KBM-7 (cell line): ENCODE measurements at places on chromosomes 16 and 17.

- DNase-seq = peak; percentile 37
Observed at GRCh38 chr17:55421179-55421934, at the start of gene MMD. Gene MMD (minus strand): TSS chr17:55421835. CDS start chr17:55421695, 140 bp downstream.

GRCh38 chr16:47046726-47047523 is 73.5 kb upstream of the DNAJA2 start:
- no peak for DNase-seq

DNA sequence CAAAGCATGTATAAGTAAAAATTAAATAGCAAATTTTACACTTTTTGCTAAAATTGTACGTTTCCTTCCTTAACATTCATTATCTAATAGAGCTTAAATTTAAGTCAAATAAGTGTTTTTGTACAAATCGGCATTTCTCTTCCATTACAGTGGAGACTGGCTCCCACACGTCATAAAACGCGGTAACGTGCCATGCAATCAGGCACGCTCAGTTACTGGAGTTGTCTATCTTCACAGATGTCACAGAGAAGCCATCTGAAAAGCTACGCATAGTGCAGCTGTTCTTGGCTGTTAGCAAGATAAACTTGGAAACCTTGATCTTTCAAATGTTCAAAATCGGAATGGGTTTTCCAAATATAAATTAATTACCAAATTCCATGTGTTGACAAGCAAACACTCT is 165.3 kb downstream of the STX8 start:
- DNase-seq = no peak

GRCh38 chr17:57004944-57005579 is 27.1 kb downstream of the SCPEP1 start:
- DNase-seq = peak; percentile 93

- DNase-seq = peak; percentile 94
Observed at GRCh38 chr16:8868416-8869211, at the start of gene CARHSP1. Gene CARHSP1 (minus strand): TSS chr16:8869006. CDS start chr16:8859328, 9,678 bp downstream.

DNA sequence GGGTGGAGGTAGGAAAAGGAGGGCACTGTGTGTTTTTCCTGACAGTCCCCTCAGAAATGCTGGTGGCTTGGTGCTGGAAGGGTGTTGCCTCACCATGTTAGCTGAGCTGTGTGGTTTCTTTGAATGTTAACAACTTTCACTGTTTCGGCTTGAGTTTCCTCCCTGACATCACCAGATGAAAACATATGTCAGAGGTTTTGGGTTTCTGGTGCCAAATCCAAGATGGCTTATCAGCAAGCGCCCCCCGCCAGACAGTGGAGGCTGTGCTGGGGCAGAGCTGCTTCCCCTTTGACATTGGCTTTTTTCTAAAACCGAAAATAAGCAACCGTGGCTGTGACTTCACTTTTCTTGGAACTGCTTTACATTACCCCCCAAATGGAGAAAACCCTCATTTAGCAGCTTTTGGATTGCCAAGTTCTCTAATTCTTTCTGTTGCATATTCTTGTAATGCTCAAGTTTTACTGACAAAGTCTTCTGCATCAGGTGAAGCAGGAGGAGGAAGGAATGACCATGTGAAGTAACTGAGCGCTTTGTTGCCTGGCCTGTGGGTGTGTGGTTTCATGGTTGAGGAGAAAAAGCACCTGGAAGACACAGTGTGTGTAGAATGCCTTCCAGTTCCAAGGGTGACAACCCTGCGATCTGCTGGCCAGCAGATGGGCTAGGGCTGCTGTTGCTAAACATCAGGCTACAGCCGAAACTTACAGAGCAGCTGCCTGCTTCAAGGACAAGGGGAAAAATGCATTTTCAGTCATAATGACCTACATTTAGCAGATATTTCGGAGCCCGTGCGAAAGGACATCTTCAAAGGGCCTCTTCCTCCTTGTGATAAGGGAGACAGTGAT is 9.7 kb downstream of the RMI2 start:
- peak; percentile 92 for DNase-seq

GRCh38 chr16:85768199-85768598 is 17.3 kb upstream of the C16orf74 start:
- no peak for DNase-seq

DNA sequence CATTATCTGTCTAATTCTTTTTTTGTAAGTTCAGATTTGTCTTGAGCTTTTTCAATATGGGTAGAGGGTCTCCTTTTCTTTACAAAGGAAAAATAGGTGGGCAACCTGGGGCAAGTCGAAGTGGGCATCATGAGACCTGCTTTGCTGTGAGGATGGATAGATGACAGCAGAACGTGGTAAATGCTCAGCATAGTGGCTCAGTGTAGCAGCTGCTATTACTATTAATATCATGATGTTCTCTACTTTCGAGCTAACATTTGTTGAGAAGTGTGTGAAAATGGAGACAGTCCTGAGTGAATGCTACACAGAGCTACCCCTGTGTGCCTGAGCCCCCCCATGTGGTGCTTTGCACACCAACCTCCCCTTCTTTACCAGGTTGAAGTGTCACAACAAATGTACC is 39.0 kb upstream of the LGALS9 start:
- DNase-seq = no peak

GRCh38 chr17:77593081-77593480 is 365.4 kb upstream of the TNRC6C start:
- no peak for DNase-seq

- DNase-seq = no peak
Observed at GRCh38 chr17:33112763-33113162, 121.1 kb downstream of the SPACA3 start.

- no peak for DNase-seq
Observed at GRCh38 chr17:73391331-73392265, 79.8 kb upstream of the CDC42EP4 start.

DNA sequence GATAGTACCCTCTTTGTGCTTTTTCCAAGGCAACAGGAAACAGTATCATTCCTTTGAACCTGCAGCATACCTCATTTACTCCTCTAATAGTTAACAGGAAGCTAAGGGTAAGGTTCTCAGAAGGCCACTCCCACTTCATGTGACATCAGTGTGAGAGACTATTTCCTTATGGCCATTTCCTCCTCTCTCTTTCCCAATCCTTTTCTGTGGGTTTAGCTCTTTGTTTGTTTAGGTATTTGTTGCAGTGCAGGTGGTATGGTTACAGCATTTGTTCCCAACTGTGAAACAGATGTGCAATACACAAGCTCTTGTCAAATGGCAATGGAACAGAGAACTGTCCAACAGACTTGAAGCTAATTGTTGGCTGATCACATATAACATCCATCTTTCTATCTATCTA is 14.7 kb downstream of the TMC5 start:
- peak; percentile 42 for DNase-seq

- no peak for DNase-seq
Observed at GRCh38 chr17:29645515-29646051, 22.9 kb upstream of the CORO6 start.

- DNase-seq = no peak
Observed at GRCh38 chr16:11094857-11095565, 150.6 kb downstream of the CLEC16A start.

GRCh38 chr16:7303660-7304200 is 28.9 kb upstream of the RBFOX1 start:
- no peak for DNase-seq

DNA sequence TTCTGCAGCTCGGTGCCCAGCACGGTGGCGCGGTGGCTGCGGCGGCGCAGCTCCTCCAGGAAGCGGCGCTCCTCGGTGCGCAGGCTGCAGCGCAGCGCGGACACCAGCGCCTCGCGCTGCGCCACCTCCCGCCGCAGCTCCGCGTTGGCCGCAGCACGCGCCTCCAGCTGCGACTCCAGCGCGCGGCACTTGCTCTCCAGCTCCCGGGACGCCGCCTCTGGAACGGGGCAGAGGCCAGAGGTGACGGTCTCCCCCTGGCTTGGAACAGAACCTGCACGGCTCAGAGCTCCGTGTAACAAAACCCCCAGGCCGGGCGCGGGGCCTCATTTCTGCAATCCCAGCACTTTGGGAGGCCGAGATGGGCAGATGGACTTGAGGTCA is 13.2 kb upstream of the CLUH start:
- DNase-seq = peak; percentile 51

GRCh38 chr16:27322858-27323780 is 9.3 kb downstream of the IL4R start:
- no peak for DNase-seq

GRCh38 chr17:43907998-43908721 is 824 bp upstream of the MPP2 start:
- DNase-seq = peak; percentile 79

GRCh38 chr16:18018376-18018775 is 318.2 kb downstream of the NPIPA8 start:
- no peak for DNase-seq

DNA sequence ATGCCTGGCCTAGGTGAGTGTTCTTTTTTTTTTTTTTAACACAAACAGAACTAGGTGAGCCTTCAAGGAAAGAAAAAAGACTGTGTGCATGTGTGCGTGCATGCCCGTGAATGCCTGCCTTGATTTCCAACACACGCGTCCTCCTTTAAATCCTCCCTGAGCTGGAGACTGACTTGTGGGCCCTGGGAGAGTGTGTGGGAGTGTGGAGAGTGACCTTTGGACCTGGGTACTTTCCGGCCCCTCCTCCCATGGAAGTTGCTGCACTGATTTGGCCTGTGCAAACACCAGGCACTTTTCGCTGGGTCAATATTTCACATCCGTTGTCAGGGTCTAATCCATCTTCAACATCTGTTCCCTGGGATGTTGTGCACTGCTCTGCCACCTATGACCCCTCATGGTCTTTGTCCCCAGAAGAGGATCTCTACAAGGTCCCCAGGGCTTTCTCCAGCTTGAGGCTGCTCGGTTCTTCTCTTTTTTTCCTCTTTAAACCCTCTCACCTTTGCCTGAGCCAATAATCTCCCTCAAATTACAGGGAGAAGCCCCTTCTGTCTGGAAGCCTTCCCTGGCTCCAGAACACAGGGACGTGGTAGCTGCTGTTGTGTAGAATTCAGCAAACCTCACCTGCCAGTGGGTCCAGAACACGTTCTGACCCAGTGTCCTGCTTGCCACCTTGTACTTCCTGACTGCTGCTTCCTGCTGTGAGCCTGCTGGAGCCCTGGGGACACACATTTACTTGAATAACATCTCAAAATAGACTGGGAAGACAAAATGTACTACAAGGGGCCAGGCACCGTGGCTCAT is 20.8 kb upstream of the ATP5MC1 start:
- no peak for DNase-seq

DNA sequence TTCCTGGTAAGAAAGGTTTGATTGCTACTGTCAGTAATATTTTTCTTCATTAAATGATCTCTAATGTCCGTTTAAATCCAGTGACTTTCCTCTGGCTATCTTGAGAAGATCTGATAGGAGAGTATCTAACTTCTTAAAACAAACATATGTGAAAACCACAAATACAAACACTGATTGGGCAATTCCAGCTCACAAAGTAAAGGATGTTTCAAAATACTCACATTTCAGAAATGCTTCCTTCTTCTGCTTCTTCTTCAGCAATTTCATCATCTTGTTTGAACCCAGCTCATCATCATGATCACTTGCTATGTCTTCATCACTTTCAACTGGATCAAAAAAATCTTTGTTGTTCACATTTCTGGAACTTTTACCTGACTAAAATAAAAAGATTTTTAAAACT is 64.3 kb upstream of the RBL2 start:
- peak; percentile 13 for DNase-seq

DNA sequence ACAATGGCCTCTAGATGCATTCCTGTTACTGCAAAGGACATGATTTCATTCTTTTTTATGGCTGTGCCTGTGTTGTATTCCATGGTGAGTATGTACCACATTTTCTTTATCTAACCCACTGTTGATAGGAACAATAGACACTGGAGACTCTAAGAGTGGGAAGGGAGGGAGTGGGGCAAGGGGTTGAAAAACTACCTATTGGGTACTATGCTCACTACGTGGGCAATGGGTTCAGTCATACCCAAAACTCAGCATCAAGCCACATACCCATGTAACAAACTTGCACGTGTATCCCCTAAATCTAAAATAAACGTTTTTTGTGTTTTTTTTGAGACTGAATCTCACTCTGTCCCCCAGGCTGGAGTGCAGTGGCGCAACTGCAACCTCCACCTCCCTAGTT is 47.1 kb upstream of the SCNN1B start:
- DNase-seq = no peak

GRCh38 chr17:40522250-40522960 is 21.0 kb upstream of the TNS4 start:
- DNase-seq = no peak

GRCh38 chr17:17235212-17236174 is 1.5 kb downstream of the FLCN start:
- DNase-seq = peak; percentile 20

GRCh38 chr16:83438326-83438725 is 369.5 kb upstream of the HSBP1 start:
- no peak for DNase-seq

DNA sequence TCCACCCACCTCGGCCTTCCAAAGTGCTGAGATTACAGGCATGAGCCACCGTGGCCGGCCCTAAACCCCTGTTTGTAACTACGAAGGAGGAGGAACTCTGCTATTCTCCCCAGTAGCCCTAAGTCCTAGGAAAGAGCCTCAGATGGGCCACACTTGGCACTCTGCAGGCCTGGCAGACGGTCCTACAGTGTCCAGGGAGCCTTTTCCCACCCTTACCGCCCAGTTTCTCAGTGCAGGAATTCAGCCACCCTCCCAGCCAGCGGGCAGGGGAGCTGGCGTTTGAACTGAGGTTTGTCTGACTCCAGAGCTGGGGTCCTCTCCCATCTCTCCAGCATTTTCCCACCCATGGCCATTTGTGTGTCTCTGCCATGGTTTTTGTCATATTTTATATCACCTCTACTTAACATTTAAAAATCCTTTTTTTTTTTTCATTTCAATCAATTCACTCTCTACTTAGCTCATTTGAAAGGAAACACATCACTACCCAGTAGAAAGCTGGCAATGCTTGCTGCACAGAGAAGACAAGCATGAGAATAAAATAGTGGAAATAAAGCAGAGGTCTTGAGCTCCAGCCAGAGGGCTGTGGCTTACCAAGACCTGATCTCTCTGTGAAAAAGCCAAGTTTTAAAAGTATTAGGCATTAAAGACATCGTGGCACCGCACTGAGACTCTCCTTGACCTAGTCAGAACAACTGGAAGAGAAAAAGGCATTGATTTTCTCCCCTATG is 34.9 kb downstream of the BCO1 start:
- DNase-seq = no peak

GRCh38 chr17:7281953-7282751 is 634 bp downstream of the SLC2A4 start:
- DNase-seq = no peak

DNA sequence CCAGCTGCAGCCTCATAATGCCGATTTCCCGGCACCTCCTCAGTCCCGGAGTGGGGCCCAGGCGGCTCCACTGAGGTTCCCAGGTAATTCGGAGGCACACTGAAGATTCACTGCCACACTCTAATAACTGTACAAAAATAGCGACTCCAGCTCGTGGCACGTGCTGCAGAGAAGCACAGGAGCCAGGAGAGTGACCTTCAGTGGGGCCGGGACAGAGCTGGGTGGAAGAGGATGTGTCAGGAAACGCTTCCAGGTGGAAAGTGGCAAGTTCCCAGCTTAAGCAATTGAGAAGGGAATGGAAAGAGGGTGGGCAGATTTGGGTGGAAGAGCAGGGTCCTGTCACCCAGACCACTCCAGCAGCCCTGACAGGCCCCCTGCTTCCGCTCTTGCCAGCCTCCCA is 3.1 kb upstream of the TRAP1 start:
- no peak for DNase-seq
